Activated CD4-positive, alpha-beta memory T cell treated with anti-CD3 and anti-CD28 coated beads, Interleukin-2, amount 10 ng/mL, durations not matched to agents 7 days and 5 days (primary cell): ENCODE measurements at places on chromosomes 7 and 10. TPM values are rescaled to one million over a fixed set of nuclear protein-coding genes. Genes with fewer than 3 reads are reported as not detected.
A peak's percentile ranks its signal among the peaks of the same experiment; 100 is the strongest.

GRCh38 chr10:26213157-26213800, 3.3 kb upstream of the GAD2 start:
- DNase-seq = no peak
- no peak overlapping the region for H3K4me3 ChIP-seq
- peaks cover 61% of the 10 kb centered on the region for H3K27me3 ChIP-seq
- H3K36me3 ChIP-seq = peaks cover 13% of the 10 kb centered on the region
- no peak overlapping the region for H3K27ac ChIP-seq

DNA sequence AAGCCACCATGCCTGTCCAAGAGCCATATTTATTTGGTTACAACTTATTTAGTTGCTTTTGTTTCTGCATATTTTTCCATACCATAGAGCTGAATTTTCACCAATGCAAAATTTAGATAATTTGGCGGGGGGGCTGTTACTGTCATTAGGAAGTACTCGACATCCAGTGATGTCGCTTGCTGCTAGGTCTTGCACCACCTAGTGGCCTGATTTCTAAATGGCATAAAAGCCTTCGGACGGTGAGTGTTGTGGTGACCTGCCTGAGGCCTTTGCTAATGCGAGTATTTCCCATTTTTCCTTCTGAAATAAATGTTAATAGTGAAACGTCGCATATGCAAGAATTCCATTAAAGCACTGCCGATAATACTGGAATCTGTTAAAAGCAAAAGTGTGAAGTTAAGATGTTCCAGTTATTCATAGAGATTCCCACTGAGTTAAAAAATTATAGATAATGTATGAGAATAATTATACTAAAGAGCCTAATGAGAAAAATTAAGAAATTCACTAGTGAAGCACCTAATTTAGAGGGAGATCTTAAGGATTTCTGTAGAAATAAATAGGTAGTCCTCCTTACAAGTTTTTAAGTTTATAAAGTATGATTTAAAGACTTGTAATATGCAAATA, 86.1 kb upstream of the DNAJB6 start:
- H3K4me1 ChIP-seq = peaks cover 3% of the 10 kb centered on the region
- no peaks in the 10 kb centered on the region for H3K27me3 ChIP-seq
- H3K4me3 ChIP-seq = no peak overlapping the region
- peak; percentile 53 for DNase-seq
- no peak overlapping the region for H3K27ac ChIP-seq
- peaks cover 27% of the 10 kb centered on the region for H3K36me3 ChIP-seq

DNA sequence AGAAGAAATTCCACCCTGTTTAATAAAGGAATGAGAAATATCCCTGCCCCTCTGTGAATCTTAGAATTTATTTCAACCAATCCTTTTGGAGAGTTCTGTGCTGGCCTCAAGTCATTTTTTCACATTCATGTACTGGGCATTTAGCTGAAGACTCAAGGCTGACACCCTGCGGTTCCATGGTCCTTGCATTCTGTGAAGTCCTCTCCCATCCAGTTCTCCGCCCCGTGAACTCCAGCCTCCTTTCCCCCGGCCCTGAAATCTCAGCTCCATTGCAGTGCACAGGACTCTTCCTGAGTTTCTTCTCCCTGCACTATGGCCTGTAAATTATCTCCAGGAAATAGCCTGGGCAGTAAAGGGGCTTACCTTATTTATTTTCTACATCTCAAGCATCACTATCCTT, 183.0 kb upstream of the KCND2 start:
- no peaks in the 10 kb centered on the region for H3K36me3 ChIP-seq
- DNase-seq = no peak
- no peaks in the 10 kb centered on the region for H3K4me1 ChIP-seq
- no peaks in the 10 kb centered on the region for H3K27me3 ChIP-seq

DNA sequence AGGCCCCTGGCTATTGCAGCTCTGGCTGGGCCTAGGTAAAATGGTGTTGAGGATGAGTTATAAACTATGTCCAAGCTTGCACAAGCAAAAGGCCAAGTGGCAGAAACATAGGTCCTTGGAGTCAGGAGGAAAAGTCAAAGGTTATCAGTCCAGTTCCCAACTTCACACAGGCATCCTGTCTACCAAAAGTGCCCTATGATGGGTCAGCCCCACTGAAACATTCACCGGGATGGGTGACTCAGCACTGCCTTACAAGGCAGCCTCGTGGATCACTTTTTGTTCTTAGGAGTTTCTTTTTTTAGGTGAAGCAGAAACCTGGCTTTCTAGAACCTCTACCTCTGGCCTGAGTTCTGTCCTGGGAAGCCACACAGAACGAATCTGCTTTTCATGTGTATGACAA, 158.8 kb upstream of the LYZL2 start:
- H3K36me3 ChIP-seq = peaks cover 8% of the 10 kb centered on the region
- H3K27ac ChIP-seq = peak overlapping the region; percentile 9
- H3K27me3 ChIP-seq = no peaks in the 10 kb centered on the region
- DNase-seq = no peak
- H3K4me1 ChIP-seq = peaks cover 52% of the 10 kb centered on the region

DNA sequence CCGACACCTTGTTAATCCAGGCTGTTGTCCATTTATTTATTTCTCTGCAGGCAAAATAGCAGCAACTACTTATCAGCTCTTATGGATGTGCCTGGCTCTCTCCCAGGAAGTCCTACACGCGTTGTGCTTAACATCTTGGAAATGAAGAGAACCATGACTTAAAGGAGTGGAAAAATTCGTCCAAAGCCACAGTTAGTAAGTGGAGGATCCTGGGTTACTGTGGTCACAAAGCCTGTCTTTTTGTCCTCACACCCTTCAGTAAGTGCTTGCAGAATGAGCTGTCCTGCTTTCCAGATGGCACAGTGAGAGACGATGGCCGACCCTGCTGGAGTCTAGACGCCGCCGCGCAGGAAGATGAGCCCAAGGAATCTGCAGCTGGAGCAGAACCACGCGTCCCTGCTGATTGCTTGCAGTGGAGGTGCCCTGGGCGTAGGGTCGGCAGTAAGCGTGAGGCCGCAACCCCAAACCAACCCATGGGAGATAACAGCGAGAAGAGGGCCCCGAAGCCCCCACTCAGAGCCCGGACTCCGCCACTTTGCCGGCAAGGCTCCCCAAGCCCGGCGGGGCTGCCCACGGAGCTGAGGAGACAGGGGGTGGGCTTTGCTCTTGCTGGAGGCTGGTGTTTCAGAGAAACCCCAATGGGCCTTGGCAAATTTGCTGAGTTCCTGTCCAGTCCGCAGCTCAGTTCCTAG, 178.6 kb downstream of the CXCL12 start:
- no peaks in the 10 kb centered on the region for H3K4me1 ChIP-seq
- H3K27me3 ChIP-seq = no peaks in the 10 kb centered on the region
- H3K27ac ChIP-seq = no peak overlapping the region
- no peak for DNase-seq
- no peak overlapping the region for H3K4me3 ChIP-seq

The ENO4 gene
- total RNA-seq = not detected

The MYL10 gene
- not detected for total RNA-seq

The CTAGE15 gene
- total RNA-seq = not detected

The C10orf53 gene
- total RNA-seq = not detected

DNA sequence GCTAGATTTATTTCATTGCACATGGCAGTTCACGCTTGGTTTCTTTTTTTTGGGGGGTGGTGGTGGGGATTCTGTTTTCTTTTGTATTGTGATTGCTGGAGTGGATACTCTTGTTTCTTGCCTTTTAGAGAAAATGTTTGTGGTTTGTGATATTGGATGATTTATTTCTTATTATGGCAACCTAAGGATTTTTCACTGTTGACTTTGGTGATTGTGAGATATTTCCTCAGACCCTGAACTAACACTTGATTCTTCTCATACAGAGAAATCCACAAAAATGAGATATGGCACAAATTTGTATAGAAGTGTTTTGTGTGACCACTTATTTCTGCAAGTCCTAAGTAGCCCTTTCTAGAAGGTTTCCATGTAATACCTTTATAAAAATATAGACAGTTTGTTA, 871.1 kb downstream of the LRMDA start:
- DNase-seq = no peak
- H3K36me3 ChIP-seq = no peaks in the 10 kb centered on the region
- H3K4me1 ChIP-seq = no peaks in the 10 kb centered on the region
- H3K4me3 ChIP-seq = no peak overlapping the region
- no peak overlapping the region for H3K27ac ChIP-seq

The COBL gene
- not detected for total RNA-seq

- peaks cover 30% of the 10 kb centered on the region for H3K27me3 ChIP-seq
- no peak for DNase-seq
- no peaks in the 10 kb centered on the region for H3K36me3 ChIP-seq
- no peak overlapping the region for H3K27ac ChIP-seq
- peaks cover 20% of the 10 kb centered on the region for H3K4me1 ChIP-seq
These were observed 3.5 kb upstream of the C7orf33 start for GRCh38 chr7:148587076-148587475.

GRCh38 chr7:108099713-108100112, 30.4 kb downstream of the LAMB4 start:
- no peak overlapping the region for H3K4me3 ChIP-seq
- peaks cover 13% of the 10 kb centered on the region for H3K27me3 ChIP-seq
- H3K36me3 ChIP-seq = no peaks in the 10 kb centered on the region
- no peaks in the 10 kb centered on the region for H3K4me1 ChIP-seq
- H3K27ac ChIP-seq = no peak overlapping the region

GRCh38 chr10:64430690-64431323, 909.6 kb downstream of the REEP3 start:
- H3K27ac ChIP-seq = no peak overlapping the region
- no peak for DNase-seq
- no peak overlapping the region for H3K4me3 ChIP-seq
- H3K27me3 ChIP-seq = no peaks in the 10 kb centered on the region
- H3K36me3 ChIP-seq = no peaks in the 10 kb centered on the region

DNA sequence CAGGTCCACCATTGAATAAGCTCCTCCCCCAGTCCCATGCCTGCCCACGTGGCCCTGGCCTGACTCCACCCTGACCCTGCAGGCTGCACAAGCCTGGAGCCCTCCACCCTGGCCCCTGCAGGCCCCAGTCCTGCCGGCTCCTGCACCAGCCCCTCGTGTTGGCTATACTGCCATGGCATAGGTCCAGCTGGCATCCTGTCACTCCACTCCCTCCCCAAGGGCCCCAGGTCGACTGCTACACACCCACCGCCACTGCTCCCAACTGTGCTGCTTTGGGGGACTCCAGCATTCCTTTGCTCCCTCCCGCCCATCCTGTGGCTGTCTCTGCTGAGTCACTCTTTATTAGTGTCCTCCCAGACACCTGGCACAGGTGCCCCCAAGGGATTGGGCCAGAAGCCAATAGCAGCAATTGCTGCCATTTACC, 32.4 kb upstream of the HSPA12A start:
- DNase-seq = no peak
- no peak overlapping the region for H3K27ac ChIP-seq
- no peaks in the 10 kb centered on the region for H3K36me3 ChIP-seq
- H3K4me3 ChIP-seq = no peak overlapping the region
- H3K27me3 ChIP-seq = no peaks in the 10 kb centered on the region

The ASB15 gene
- total RNA-seq = not detected

The PTPRZ1 gene
- total RNA-seq = not detected

GRCh38 chr10:88491314-88491713, 91.8 kb downstream of the RNLS start:
- peaks cover 3% of the 10 kb centered on the region for H3K4me1 ChIP-seq
- no peaks in the 10 kb centered on the region for H3K36me3 ChIP-seq
- no peak overlapping the region for H3K27ac ChIP-seq
- DNase-seq = no peak

DNA sequence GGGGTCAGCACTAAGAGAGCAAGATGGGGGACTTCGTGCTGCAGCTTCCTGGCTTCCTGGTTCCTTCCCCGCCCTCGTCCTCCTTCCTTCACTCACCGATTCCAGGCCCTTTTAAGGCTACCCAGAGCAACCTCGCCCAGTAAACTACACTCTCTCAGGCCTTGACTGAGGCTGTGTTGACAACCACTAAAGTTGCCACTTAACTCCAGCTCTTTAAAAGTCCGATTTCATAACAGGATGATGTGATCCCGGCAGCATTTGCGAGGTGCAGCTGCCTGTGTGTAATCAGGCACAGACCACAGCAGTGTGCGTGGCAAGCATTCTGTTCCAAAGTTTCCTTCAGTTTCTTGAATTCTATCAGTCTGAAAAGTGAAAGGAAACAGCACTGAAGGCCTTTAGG, 110.6 kb downstream of the RAB11FIP2 start:
- H3K4me3 ChIP-seq = no peak overlapping the region
- no peaks in the 10 kb centered on the region for H3K4me1 ChIP-seq
- H3K36me3 ChIP-seq = no peaks in the 10 kb centered on the region
- no peaks in the 10 kb centered on the region for H3K27me3 ChIP-seq
- DNase-seq = no peak

DNA sequence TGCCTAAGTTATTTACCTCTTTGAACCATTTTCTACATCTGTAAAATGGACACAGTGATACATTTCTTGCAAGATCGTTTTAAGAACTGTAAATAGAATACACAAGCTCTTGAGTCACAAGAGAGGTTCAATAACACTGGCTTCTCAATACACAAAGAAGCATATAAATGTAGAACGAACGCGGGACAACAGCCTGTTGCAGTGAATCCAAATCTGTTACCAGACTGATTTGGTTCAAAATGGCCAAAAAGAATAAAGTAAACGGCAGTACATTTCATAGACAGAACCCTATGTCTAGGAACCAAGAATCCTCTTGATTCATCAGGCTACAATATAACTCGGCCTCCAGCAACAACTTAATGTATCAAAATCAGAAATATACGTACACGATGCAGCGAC, 701 bp downstream of the MTPAP start:
- peak overlapping the region; percentile 86 for H3K27ac ChIP-seq
- no peak for DNase-seq
- peak overlapping the region; percentile 98 for H3K4me3 ChIP-seq
- peaks cover 1% of the 10 kb centered on the region for H3K27me3 ChIP-seq
- H3K4me1 ChIP-seq = peaks cover 42% of the 10 kb centered on the region
- H3K36me3 ChIP-seq = peaks cover 21% of the 10 kb centered on the region

DNA sequence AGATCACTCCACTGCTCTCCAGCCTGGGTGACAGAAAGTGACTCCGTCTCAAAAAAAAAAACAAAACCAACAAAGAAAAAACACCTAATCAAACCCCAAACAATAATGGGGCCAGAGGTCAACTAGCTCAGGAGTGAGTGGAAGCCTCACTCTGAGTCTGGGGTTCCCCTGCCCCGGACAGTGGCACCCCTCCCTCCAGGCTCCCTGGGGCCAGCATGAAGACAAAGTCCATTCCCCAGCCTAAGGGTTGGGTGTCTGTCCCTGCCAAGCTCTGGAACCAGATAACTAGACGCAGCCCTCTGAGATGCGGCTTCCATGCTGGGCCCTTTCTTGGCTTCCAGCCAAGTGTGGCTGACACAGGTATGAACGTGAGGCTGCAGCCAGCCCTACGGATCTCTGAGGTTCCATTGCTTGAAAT, 1.7 kb upstream of the FUOM start:
- no peak overlapping the region for H3K27ac ChIP-seq
- H3K4me1 ChIP-seq = no peaks in the 10 kb centered on the region
- no peak overlapping the region for H3K4me3 ChIP-seq
- H3K27me3 ChIP-seq = no peaks in the 10 kb centered on the region

The NEURL1 gene
- 0.98 TPM for total RNA-seq

DNA sequence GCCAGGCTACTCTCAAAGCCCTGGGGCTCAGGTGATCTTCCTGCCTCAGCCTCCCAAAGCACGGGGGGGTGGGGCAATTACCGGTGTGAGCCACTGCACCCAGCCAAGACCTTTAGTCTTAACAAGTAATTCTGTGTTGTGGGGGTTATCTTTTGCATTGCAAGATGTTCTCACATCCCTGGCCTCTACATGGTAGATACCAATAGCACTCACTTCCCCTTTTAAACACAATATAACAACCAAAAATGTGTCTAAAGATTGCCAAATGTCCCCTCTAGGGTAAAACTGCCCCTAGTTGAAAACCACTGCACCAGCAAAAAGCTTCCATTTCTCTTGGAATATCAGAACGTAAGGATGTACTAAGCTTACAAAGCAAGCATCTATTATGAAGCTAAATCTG, 225.0 kb downstream of the CTNNA3 start:
- no peaks in the 10 kb centered on the region for H3K4me1 ChIP-seq
- no peak overlapping the region for H3K27ac ChIP-seq
- DNase-seq = no peak
- H3K36me3 ChIP-seq = no peaks in the 10 kb centered on the region
- no peak overlapping the region for H3K4me3 ChIP-seq
- H3K27me3 ChIP-seq = no peaks in the 10 kb centered on the region
